ENCODE measurements at places on chromosomes 16 and 17.

- no peak for DNase-seq
Measured at GRCh38 chr17:9237661-9238301, 216.5 kb downstream of the NTN1 start.

- no peak for DNase-seq
Measured at GRCh38 chr17:48646183-48647102, 20.3 kb upstream of the HOXB9 start.

GRCh38 chr17:81082177-81083073 is 47.5 kb downstream of the BAIAP2 start:
- no peak for DNase-seq

DNA sequence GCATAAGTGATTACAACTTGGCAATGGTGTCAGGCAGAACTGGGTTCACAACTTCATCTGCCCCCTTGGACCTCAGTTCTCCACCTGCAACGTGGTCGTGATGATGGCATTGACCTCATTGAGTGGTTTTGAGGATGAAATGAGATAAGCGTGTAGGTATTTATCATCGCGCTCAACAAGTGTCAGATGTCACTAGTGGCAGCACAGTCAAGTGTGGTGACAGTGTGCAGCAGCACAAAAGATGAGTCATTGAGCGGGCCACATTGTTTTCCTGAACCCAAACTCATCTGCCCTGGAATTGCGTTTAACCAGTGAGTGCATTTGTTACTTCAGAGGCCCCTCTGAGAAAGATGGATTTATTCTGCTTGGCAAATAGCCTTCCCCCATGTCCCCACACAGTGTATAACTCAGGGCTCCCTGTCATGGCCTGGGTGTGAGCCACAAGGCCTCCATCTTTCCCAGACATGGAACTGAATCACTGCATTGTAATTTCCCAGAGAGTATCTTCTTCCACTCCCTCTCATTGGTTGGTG is 20.9 kb downstream of the IRX3 start:
- no peak for DNase-seq

- no peak for DNase-seq
Measured at GRCh38 chr17:81364278-81365147, 30.7 kb upstream of the BAHCC1 start.

- no peak for DNase-seq
Measured at GRCh38 chr16:12155235-12155634, 178.7 kb downstream of the SNX29 start.

- DNase-seq: no peak
Measured at GRCh38 chr17:70109497-70109896, 34.5 kb downstream of the KCNJ16 start.

DNA sequence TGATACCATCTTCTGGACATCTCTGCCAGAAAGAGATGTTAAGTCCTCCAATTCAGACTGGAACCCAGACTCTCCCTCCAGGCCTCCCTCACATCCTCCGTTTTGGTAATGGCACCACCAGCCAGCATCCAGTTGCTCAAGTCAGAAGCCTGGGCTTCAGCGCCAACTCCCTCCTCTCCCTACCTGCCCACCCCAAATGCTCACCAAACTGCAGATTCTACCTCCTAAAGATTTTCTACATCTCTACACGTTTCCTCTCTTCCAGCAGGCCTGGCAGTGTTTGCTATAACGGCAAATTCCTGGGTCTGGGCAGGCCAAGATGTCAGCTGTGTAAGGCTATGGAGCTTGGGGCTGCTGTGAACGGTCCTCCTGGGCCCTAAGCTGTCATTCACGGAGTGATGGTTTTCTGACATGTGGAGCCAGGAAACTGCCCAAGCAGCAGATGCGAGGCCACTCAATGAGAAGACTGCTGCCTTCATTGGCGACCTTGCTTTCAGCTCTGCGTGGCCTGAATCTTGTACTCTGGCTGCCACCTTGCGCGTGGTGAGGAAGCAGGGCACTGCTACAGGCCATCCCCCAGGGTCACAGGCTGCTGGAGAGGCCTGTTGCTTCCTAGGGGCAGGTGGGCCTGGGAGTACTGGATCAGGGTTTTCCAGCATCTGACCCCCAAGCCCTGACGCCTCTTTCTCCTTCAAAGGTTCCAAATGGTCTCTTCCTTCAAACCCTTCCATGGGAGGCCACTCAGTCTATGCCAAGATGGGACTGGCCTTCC is 37.7 kb downstream of the TBX4 start:
- no peak for DNase-seq

DNA sequence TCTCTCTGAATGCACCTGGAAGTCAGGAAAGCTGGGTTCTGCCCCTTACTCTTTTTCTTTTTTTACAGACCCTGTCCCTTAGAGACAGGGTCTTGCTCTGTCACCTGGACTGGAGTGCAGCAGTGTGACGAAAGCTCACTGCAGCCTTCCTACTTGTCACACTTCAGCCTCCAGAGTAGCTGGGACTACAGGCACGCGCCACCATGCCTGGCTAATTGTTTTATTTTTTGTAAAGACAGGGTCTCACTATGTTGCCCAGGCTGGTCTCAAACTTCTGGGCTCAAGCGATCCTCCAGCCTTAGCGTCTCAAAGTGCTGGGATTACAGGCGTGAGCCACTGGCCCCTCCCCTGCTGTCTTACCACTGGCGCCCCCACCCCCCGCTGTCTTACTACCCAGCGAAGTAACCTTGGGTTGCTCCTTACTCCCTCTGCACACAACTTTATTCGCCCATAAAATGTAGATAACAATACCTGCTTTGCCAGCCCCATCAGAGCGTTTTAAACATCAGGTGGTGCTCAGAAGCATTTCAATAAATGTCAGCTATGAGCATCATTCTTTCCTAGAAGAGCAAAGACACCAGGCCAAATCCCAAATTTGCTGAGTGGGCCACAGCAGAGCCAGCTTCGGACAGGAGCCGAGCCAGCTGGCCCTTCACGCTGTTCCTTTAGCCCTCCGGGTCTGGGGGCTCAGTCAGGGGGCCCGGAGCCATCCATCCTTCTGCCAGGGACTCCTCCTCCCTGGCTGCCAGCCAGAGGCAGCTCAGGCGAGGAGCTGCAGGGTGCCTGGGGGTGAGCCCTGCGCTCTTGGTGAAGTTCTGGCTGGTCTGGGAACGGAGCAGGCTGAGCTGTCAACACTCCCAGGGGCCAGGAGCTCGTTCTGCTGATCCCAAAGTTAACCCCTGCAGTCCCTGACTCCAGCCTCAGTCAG is 24.4 kb downstream of the SRL start:
- DNase-seq: no peak

GRCh38 chr16:3983081-3983520 is 102.6 kb upstream of the CREBBP start:
- DNase-seq: peak; percentile 41

DNA sequence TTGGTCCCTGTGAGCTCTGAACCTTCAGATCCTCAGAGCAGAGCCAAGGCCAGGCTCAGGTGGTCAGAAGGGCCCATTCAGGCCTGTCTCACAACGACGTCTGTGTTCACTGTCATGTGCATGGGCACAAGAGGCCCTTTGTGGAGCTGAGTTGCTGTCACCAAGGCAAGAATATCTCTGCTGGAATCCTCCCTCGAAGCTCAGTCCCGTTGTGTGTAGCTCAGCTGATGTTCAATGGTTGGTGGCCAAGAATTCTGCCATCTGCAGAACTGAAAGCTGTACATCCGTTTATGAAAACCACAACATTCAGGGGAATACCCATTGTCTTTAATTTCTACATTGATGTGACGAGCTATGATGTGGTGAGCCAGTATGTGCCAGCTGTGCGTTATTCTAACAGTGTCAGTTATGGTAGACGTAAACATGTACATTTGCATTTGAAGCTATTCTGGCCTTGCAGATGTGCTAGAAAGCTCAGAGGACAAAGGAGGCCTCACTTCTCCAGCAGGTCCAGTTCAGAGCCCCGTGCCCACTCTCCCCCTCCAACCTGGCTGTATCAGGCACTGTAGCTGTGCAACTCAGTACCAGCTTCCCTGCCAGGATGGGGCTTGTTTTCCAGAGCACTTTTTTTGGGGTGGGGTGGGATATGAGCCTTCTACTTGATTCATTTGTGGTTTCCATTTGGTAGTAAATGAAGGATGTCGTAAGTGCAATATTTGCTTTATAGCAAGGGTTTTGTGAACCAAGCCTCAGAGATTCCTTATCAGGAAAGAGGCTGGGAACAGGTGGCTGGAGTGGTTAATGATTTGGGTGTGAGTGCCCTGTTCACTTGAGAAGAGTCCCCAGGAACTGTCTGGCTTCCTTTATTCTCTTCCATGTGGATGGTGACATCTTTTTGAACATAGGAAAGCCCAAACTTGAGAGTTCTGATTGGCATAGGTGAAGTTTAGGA is 56.1 kb downstream of the B9D1 start:
- DNase-seq: no peak

DNA sequence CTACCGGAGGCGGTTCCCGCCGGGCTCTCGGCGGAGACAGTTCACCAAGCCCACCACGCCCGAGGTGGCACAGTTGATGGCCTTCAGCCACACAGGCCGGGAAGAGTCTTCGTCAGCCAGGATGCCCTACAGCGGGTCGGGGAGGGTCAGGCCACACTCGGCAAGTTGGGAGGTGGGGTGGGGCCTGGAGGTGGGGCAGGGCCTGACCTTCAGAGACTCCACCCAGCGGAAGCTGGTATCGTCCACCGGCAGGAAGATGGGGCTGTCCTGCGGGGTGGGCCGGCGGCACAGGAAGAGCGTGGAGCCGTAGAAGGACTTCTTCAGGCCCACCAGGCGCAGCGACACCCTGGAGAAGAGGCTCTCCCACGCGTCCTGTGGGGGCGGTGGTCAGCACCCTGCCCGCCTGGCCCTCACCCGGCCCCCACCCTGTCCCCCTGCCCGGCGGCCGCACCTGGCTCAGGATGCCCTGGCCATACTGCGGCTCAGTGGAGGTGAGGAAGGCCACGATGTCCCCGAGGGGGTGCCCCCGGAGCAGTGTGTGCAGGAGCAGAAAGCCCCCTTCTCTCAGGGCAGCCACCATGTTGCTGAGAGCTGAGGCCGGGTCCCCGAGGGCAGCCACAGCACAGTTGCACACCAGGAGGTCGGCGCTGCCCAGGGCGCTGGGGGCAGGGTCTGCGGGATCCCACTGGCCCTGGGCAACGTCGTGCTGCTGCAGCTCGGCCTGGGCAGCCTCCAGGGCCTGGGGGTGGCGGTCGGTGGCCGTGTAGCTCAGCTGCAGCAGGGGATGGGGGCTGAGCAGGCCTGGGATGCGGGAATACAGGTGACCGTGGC is 12.8 kb downstream of the FASN start:
- DNase-seq: no peak

- no peak for DNase-seq
Measured at GRCh38 chr17:75263055-75263454, 1.4 kb downstream of the MRPS7 start.

DNA sequence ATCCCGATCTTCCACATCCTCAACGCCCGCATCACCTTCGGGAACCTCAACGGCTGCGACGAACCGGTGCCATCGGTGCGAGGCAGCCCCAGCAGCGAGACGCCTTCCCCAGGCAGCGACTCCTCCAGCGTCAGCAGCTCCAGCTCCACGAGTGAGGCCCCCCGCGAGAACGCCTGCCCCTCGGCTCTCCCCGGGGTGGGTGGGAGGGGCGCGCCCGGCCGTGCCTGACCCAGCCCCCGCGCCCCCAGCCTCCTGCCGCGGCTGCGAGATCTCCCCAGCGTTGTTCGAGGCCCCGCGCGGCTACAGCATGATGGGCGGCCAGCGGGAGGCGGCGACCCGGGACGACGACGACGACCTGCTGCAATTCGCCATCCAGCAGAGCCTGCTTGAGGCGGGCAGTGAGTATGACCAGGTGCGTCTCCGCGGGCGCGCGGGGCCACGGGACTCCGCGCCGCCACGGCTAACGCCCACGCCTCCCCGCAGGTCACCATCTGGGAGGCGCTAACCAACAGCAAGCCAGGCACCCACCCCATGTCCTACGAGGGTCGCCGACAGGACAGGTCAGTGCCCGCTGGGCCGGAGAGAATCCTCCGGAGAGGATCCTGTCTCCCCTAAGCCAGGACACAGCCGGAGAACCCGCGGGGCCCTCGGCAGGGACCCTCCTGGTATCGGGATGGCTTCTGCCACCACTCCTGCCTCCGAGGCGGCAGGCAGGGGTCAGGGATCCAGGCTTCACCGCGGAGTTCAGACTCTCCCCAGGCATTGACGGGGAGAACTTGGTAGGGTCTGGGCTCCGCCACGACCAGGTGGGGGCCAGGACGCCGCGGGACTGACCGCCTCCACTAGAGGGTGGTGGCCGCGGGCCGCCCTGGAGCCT is 10.1 kb downstream of the CORO6 start:
- DNase-seq: no peak

- no peak for DNase-seq
Measured at GRCh38 chr17:33241390-33241789, 51.7 kb downstream of the ASIC2 start.

DNA sequence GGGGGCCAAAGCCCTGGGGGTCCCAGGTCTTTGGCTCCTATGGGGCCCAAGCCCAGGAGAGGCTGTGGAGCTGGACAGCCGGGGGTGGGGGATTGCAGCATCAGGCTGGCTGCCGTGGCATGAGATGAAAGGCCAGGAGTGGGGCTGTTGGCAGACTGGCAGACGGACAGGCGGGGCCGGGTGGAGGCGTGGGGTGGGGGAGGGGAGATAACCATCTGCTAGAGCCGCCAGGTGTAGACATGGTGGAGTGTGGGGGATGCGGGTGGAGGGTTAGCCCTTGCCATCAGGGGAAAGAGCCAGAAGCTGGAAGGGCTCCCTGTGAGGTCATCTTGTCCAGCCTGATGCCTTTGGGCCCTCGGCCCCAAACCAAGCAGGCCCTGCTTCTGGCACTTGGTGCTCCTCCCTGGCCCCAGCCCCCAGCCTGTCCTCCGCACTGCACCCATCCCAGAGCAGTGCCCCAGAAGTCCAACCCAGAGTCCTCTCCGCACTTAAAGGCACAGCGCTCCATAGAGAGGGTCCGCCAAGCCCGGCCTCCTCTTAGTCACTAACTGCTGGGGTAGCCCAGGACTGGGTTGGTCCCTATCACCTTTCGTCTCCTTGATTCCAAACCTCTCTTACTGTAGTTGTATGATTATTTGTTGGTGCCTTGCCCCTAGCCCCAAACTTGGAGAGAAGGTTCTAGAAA is 33.3 kb upstream of the DLX4 start:
- DNase-seq: no peak

DNA sequence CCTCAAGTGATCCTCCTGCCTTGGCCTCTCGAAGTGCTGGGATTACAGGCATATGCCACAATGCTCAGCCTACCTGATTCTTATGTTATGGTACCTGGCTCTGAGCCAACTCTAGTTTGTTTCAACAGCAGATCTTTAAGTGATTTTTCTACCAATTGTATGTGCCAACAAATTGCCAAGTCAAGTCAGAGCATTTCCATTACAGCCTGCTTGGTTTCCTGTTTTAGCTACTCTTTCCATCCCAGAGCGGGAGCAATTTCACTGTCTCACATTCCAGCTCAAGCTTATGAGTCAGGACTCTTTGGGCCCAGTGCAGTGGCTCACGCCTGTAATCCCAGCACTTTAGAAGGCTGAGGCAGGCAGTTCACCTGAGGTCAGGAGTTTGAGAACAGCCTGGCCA is 30.8 kb upstream of the RBBP6 start:
- DNase-seq: no peak

DNA sequence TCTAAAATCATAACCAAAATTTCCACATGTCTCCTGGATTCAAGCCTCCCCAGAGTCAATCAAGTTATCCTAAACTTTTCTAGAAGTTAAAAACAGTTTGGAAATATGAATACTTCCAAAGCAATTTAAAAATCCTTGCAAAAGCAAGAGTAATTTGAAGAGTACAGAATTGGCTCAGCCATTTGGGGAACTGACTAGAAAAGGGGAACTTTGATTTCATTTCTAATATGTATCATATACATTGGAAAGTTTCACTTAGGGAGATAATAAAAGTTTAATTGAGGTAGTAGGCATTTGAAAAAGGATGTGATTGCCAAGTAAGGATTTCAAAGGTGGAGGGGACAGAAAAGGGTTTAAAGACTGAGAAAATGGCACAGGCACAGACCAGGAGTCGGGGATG is 9.0 kb upstream of the SLFN12L start:
- no peak for DNase-seq

GRCh38 chr17:32114536-32114935 is 27.8 kb upstream of the RHOT1 start:
- DNase-seq: no peak

Measured in activated naive CD4-positive, alpha-beta T cell treated with anti-CD3 and anti-CD28 coated beads, Interleukin-2, amount 50 U/mL, for 72 hours (primary cell).